ENCODE measurements at places on chromosomes 12 and 14.
A peak's percentile ranks its signal among the peaks of the same experiment; 100 is the strongest.

DNA sequence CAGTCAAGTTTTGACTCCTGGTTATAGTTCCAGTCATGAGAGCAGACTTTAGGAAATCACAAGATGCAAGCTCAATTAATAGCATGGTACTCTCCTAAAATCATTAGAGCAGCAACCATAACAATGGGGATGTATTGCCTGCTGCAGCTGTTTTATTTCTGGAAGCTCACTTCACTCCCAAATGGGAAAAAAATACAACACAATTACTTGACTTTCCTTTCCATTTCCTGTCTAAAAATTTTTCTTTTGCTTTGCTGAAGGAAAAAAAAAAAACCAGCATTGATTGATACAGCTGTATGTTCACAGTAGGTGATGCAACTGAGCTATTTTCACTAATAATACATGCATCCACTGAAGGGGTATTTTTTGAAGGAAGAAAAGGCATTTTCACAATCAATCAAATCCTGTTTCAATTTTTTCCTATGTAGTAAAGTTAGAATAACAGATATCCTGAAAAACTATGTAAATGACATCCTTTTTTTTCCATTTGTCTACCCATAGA, 143.9 kb upstream of the NOVA1 start:
- DNase-seq = no peak

GRCh38 chr12:124624823-124625222, 57.4 kb upstream of the NCOR2 start:
- no peak for DNase-seq

DNA sequence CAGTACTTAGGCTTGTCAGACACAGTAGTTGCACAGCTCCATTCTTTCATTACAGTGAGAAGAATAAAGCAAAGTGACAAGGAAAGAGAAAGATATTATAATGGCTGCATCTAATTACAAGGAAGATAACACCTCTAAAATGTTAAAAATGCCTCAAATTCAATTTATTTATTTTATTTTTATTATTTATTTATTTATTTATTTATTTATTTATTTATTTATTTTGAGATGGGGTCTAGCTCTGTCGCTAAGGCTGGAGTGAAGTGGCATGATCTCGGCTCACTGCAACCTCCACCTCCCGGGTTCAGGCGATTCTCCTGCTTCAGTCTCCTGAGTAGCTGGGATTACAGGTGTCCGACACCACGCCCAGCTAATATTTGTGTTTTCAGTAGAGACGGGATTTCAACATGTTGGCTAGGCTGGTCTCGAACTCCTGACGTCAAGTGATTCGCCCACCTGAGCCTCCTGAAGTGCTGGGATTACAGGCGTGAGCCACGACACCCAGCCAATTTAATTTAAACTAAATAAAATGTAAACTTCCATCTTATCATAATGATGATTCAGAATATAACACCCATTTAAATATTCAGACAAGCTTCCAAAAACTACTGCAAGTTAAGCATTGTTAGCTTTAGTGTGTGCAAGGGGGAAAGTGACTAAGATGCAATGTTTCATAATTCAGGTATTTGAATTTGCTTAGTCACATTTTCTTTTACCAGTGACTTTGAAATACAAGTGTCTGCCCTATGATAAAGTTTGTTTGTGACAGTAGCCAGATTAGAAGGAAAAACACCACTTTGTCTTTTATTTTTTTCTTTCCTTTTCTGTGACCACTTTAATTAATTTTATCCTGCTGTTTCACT, 2.4 kb upstream of the CFAP54 start:
- DNase-seq = no peak

- no peak for DNase-seq
Measured at GRCh38 chr12:106068296-106068695, 70.5 kb downstream of the NUAK1 start.

GRCh38 chr12:22458298-22458937, 85.9 kb downstream of the C2CD5 start:
- no peak for DNase-seq

DNA sequence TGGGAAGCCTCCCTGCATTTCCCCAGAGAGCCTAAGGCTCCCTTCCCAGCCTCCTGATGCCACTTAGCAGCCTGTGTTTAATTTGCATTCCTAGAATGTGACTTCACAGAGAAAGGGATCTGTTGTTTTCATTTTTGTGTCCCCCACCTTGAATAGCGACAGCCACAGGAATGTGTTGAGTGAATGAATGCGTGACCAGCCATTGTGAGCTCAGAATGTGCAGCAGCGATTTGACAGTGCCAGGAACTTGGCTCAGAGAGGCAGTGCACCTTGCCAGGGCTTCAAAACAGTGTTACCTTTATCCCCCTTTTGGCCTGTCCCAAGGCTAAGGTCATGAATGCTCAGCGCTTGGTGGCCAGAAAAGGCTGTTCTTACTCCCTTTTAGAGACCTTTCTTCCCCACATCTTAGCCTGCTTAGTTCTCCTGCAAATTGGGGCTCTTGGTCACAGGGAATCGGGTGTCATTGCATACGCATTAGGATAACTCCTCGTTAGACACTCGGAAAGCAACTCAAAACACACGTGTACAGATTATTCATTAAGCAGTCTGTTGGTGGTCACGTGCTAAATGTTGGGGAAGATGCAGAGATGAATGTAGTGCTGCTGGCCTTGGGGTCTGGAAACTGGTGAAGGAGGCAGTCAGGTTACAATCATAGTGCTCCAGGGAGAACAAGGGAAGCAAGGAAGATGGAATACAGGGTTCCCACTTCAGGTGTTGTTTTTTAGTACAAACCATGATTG, 9.8 kb downstream of the NTF3 start:
- no peak for DNase-seq

- no peak for DNase-seq
Measured at GRCh38 chr12:85610194-85610593, 226.0 kb downstream of the RASSF9 start.

DNA sequence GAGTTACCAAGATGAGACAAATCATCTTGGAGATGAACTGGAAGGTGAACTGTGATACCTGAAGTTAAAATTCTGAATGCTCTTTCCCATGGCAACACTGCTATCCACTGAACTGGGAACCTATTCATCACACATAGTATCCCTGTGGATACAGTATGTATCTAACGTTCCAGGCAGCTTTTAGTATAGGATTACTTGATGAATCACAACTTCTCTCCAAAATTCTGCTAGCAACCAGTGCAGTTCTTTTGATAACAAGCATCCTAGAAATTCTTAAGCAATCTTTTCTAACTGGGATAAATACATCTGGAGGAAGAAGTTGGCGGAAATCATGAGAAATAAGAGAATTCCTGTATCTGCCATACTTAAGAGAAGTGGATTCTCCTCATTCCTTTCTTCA, 66.4 kb downstream of the PAWR start:
- no peak for DNase-seq

GRCh38 chr14:100871234-100872186, 32.0 kb downstream of the RTL1 start:
- DNase-seq = no peak

- no peak for DNase-seq
Measured at GRCh38 chr12:132410296-132410625, 79.7 kb upstream of the FBRSL1 start.

DNA sequence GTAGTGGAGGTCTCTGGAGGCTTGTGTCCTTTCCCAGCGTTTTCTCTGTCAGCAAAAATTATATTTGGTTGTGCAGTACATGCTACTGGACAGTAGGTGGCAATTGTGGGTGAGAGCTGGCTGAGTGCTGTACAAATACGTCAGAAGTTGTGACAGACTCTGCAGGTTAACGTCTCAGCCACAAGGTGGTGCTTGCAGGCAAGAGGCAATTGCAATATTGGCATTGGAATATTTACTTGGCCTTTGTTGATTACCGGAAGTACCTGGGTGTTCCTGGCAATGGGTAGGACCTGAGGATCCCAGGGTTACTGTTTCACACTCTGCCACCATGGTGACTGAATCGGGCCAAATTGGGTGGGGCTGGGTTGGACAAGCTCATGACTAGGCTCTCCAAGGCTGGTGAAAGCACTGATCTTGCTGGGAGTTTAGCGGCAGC, 333.9 kb upstream of the LMO3 start:
- no peak for DNase-seq

DNA sequence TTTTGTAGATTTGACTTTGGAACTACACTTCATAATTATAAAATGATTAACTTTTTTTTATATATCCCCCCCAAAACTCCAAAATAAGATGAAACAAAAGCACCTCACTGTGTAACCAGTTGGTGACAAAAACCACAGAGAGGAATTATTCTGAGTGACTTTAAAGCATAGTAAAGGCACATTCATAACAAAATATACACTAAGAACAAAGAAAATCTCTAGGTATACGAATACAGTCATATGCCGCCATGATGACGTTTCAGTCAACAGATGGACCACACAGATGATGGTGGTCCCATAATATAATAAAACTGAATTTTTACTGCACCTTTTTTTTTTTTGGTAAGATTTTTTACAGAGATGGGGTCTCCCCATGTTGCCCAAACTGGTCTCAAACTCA, 70.7 kb downstream of the MED13L start:
- DNase-seq = no peak

DNA sequence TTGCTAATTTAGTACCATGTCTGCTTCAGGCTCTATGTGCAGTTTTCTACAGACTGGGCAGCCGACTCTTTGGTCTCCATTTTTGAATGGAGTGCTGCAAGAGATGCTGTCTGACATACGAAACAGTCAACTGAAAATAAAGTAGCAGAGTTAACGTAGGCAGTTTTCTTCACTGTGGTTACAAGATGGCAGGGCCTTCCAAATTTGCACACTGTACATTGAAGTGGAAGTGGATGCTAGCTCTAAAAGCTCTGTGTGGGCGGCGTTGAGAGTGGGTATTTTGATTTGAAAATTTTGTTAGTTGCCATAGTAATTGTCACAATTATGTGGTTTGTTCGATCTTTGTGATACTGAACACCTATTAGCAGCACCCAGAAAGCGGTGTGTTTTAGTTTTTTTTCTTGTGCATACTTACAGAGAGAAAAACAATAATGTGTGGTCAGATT, 154.9 kb upstream of the ATP2B1 start:
- peak; percentile 30 for DNase-seq

- no peak for DNase-seq
Measured at GRCh38 chr14:103562179-103562428, 353 bp downstream of the BAG5 start.

DNA sequence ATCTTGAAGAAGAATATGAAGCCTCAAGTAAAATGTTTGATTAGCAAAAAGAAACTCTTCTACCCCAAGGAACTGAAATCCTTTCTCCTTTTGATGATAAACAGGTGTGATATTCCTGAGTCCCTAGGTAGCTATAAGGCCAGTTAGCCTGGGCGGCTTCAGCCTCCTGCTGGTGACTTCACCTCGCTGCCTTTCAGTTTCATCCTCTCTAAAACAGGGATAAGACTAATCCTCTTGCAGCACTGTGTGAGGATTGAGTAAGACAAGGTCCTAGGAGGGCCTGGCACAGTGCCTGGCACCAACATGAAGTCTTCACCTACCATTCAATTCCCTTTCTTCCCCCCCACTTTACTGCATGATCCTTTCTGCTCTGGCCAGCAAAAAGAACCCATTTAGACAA, 42.1 kb downstream of the CIT start:
- DNase-seq = no peak

DNA sequence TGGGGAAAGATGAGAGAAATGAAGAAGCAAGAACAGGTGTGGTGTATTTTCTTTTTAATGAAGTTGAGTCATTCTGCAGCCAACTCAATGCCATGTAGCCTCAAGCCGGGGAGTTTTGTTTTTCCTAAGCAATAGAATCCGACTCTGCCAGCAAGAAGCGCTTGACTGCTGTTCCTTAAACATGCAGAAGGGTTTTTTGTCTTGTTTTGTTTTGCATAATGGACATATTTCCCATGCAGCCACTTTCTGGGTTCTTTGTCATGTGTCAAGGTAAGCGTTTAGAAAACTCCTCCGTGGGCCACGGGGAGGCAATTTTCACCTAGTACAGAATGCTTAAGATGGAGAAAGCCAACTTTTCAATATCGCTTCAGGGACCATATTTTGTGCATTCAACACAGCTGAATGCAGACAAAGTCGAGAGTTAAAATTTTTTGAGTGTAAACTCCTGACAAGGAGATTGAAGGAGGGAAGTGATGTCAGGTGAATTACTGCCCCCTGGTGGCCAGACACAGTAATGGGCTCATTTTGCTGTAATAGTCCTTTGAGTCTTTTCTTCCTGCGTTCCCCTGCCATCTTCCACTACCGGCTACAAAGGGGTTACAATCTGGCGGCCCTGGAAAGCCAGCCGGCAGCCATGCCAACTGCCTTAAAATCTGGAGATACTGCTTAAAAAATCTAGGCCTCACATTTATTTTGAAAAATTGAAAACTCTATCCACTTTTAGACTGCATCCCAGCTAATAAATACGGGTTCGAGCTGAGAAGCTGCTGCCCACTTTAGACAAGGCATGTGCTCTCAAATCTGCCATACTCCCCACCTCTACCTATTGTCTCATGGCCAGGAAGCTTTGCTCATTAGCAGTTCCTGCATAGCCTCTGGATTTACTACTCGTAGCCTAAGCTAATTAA, 3.2 kb upstream of the FICD start:
- DNase-seq = peak; percentile 66

DNA sequence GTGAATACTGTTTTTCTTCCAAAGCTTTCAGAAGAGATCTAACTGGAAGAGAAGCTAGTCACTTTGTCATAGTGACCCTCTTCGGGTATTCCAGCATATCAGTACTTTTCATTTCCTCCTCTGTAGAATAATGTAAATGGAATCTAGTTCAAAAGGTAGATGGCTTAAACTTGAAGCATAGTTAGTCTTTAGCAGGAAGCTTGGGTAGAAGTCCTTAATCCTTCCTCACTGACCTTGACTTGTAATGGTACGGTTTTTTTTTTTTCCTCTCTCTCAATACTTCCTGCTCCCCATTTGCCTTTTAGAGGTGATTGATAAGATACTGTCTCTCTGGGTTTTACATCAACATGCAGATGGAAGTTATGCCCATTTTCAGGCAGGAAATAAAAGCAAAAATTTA, 1.7 kb downstream of the FBXO34 start:
- no peak for DNase-seq

GRCh38 chr12:132454933-132455418, 35.0 kb upstream of the FBRSL1 start:
- DNase-seq = no peak

GRCh38 chr12:6471989-6472360, 1.5 kb upstream of the VAMP1 start:
- no peak for DNase-seq

- no peak for DNase-seq
Measured at GRCh38 chr12:43728698-43729097, 29.9 kb downstream of the PUS7L start.

GRCh38 chr12:62484233-62484632, 17.6 kb downstream of the MON2 start:
- DNase-seq = no peak

GRCh38 chr12:14833952-14834351, 9.4 kb downstream of the ART4 start:
- no peak for DNase-seq

GRCh38 chr14:23641915-23642588, 5.9 kb downstream of the DHRS2 start:
- DNase-seq = no peak

- DNase-seq = no peak
Measured at GRCh38 chr12:68856510-68856909, 48.5 kb downstream of the MDM2 start.

DNA sequence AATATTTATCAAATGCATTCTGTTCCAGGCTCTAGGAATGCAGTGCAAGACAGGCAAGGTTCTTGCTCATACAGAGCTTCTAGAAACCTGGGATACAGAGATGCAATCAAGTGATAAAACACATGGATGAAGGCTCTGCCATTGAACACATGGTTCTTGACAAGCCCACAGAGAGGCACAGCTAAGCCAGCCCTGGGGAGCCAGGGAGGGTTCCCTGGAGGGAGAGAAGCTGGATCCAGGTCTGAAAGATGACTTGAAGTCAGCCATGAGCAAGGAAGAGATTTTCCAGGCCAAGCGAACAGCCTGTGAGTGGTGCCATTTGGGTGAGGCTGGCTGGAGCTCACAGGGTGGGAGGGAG, 66.2 kb downstream of the IRF2BPL start:
- no peak for DNase-seq
